ENCODE measurements at places on chromosomes 5 and 9.

GRCh38 chr5:138953387-138954256, 78.5 kb upstream of the LRRTM2 start:
- peak; percentile 16 for DNase-seq

DNA sequence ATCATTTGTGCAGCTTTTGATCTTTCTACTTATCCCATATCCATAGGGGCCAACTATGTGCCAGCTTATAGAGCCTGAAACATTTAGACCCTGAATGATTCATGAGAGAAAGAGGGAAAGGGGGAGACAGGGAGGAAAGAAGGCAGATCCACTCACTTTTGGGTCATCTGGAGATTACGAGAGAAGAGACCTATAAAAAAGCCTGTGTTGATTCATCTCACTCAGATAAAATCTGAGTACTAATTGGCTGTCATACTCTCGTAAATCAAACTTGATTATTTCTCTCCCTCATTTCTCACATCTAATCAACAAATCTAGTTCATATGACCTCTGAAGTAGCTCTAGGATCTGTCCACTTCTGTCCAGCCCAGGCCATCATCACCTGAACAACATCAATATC, 137.1 kb downstream of the ARL15 start:
- DNase-seq: no peak

GRCh38 chr9:127463911-127464310, 12.6 kb downstream of the LRSAM1 start:
- no peak for DNase-seq

DNA sequence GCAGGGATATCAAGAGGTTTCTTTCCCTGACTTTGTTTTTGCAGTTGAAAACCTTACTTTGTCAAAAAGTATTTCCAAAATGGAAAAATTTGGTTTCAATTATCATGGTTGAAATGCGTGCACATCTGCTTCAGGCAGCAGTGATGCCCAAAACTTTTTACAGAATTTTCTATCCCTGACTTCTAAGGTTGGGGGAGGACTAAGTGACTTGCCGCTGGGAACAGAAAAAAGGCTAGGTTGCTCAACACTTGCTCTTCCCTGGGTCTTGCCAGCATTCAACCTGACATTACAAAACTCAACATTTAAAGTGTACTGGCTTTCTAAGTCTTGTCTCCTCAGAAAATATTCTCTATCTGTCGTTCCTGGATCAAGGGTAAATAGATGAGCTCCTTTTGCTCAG, 4.7 kb downstream of the KLHL3 start:
- no peak for DNase-seq

- DNase-seq: no peak
Observed at GRCh38 chr5:134139891-134140469, 25.5 kb downstream of the TCF7 start.

GRCh38 chr5:88829054-88829453, 53.9 kb downstream of the MEF2C start:
- DNase-seq: no peak

GRCh38 chr5:148912146-148912545, 85.7 kb downstream of the ADRB2 start:
- DNase-seq: no peak

DNA sequence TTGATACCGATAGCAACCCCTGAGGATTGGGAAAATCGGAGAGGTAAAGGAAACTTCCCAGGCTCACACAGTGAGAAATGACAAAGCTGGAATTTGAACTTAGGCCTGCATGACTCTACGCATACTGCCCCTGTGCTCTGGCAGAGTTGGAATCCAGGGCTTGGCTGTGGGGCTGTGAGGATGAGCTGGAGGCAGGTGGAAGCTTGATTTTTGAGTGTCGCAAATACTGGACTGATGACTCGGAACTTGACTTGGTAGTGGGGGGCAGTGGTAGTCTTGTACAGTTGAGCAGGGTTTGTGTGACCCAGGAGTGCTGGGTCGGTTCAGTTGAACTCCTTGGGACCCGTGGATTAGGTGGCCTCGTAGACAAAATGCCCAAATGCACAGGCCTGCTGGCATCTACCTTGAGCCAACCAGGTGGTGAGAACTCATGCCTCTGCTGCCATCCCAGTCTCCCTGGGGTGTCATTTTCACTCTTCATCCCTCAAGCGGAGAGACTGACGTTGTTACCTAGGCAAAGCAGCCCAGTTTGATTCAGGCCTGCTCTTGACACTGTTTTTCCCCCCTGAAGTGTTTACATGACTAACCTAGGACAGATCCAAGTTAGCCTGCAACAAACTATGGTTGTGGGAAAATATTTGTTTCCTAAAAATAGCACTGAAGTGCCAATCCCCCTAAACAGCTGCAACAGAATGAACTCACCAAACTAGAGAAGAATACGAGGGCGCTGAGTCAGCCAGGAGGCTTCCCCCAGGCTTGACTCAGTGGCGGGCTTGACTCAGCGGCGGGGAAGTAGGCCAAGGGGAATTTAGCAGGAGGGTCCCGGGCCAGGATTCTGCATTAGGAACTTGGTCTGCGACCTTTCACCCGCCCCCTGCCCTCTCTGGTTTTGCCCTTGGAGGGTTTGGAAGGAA, 45.7 kb upstream of the ORM1 start:
- no peak for DNase-seq

DNA sequence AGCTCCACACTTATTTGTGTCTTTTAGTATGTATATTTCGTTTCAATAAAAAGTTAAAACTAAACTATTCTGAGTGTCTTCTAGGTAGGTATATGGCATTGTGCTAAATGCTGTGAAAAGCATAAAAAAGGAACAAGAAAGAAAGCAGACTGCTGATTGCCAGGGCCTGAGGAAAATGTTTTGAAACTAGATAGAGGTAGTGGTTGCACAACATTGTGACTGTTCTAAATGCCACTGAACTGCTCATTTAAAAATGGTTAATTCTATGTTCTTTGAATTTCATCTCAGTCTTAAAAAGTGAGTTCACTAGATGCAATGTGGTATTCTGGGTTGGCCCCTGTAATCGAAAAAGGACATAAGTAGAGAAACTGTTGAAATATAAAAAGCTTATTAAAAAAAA, 2.6 kb upstream of the ALAD start:
- no peak for DNase-seq

DNA sequence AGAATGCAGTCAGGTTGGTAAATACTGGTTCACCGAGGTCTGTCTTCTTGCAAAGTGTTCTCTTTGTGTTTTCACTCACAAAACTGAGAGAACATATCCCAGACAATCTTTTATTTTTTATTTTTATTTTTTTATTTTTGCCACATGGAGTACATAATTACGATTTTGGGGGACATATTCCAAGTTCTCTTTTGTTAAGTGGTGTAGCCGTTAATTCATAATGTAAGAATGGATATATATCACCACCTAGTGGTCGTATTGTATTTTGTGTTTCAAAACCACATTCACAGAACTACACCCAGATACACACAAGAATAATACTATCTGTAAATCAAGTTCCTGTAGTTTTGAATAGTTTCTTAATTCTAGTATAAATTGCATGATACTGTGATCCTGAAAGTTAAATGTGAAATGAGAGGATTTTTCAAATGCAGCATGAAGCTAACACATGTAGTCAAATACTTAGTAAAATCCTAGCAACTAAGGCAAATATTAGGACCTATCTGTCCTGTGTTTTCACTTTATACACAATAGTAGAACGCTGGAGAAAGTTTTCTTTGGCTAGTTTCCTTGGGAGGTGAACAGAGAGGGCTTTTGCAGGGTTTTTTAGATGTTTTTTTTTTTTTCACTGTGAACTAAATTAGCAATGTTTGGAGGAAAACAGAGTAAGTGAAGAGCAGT, 92.7 kb downstream of the VCAN start:
- DNase-seq: peak; percentile 5

- DNase-seq: no peak
Observed at GRCh38 chr5:41277476-41278245, 64.3 kb upstream of the C6 start.

GRCh38 chr5:165029099-165029870, 1523.9 kb downstream of the MAT2B start:
- no peak for DNase-seq

GRCh38 chr9:113914517-113914916, 38.4 kb downstream of the ZNF618 start:
- no peak for DNase-seq

- DNase-seq: no peak
Observed at GRCh38 chr5:10653043-10653442, 89.2 kb downstream of the ANKRD33B start.

DNA sequence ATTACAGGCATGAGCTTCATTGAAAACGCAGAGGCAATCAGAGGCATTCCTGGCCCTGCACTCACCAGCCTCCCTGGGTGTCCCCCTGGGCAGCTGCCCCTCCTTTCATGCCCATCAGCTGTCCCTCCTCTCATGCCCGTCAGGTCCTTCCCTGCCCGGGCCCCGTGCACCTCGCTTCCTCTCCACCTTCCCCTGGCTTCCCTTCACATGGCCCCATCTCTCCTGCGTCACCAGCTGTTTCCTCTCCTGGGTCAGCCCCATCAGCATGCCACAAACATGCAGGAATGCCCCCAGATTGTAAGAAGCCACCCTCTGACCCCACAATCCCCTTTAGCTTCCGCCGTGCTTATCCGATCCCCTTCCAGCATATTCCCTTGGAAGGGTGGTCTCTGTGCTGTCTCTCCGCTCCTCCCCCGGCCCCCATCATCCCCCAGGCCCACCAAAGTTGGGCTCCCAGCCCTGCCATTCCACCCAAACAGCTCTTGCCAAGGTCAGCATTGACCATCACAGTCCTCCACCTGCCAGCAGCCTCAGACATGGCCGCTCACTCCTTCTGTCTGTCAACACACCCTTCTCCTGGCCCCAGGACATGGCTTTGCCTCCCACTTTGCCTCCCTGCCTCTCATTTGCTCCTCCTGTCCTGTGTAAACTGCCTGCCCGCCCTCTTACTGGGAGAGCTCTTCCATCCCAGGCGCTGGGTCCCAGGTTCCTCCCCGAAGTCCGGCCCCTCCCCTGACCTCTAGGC, 98.6 kb upstream of the IER5L start:
- no peak for DNase-seq

- no peak for DNase-seq
Observed at GRCh38 chr5:87686975-87687374, 274.2 kb upstream of the CCNH start.

DNA sequence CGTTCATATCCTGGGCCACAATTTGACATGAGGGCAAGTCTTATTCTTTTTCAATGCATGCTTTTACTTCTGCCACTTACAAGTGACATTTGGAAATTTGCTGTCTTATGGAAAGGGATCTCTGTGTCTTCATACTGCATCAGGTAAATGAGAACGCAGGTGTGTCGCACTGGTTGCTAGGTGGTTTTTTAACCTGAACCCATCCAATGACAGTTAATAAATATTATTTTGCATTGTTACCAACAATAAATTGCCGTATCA, 1.1 kb downstream of the ADAMTS16 start:
- no peak for DNase-seq

DNA sequence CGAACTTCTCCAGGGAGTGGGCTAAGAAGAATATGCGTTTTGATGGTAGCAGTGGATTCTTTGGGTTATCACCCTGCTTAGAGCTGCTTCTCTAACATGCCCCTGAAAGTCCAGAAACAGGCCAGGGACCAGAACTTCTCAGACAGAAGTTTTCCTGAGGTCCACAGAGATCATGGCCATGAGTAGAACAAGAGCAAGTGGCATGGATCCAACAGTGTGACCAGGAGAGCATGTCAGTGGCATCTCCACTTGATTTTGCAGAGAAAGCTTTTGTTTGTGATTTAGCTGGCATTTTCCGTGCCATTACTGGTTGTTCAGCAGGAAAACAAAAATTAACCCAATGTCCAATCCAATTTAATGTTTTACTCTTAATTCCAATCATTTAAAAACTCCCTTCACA, 298.5 kb upstream of the CD180 start:
- no peak for DNase-seq

DNA sequence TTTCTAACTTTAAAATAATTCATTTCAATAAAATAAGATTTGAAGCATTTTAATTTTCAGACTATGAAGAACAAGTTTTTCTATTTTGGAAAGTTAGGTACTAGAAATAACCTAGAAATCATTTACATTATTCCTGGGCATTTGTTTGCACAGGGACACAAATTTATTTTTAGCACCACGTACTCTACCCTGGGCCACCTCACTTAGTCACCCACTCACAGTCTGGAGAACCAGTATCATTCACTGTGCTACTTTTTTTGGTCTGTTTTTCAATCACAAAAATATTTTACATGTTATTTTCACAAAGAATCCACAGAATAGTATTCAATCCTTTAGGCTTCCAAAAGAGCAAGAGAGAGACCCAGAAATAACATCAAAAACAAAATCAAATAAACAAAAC, 128.6 kb upstream of the ACOT12 start:
- no peak for DNase-seq

DNA sequence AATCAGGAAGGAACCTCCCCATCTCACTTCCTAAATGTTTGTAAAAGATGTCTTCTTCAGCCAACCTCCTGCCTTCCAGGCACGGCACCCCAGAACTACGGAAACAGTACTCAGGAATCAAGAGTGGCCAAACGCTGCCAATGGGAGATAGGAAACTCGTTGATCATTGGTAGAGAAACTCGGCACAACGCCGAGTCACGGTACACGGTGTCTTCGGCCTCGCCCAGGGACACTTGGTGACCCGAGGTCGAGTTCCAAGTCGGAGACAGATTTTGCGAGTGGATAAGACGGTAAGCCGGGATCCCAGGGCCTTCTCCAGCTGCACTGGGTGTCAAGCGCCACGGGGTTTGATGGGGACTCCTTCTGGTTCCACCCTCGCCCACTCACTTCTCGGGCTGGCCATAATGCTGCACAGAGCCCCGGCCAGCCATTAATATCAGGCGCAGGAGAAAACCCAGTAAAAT, 343 bp downstream of the KIAA0825 start:
- peak; percentile 9 for DNase-seq

GRCh38 chr5:89951876-89952275, 457.7 kb downstream of the CETN3 start:
- DNase-seq: no peak

GRCh38 chr5:72817076-72817481, 618 bp downstream of the TNPO1 start:
- peak; percentile 15 for DNase-seq

- DNase-seq: no peak
Observed at GRCh38 chr9:107330420-107330819, 47.3 kb downstream of the RAD23B start.
